T-helper 1 cell (primary cell): ENCODE measurements at places on chromosomes 16 and 17.

- DNase-seq = no peak
These were observed at the start of gene QPRT for GRCh38 chr16:29678691-29679267. TSS of gene QPRT (plus strand) at chr16:29679180. CDS start at chr16:29679198, 18 bp downstream.

DNA sequence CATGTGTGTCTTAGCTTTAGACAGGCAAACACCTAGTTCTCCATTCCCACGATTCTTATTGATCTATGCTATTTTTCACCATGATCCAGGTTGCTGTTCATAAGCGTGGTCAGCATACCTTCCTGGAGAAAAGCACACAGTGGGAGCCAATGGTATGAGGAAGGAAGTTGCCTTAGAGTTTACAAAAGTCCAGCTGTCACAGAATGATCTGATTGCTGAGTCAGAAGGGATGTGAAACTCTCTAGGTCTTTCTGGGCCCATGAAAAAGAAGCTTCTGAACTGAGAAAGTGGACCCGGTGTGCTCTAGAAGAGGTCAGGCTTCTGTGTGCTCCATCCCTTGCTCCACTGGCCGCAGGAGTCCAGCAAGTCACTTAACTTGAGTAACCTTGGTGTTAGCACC, 71.0 kb upstream of the CCL1 start:
- DNase-seq = no peak

GRCh38 chr17:27807567-27808470, 7.5 kb upstream of the NOS2 start:
- DNase-seq = peak; percentile 91

DNA sequence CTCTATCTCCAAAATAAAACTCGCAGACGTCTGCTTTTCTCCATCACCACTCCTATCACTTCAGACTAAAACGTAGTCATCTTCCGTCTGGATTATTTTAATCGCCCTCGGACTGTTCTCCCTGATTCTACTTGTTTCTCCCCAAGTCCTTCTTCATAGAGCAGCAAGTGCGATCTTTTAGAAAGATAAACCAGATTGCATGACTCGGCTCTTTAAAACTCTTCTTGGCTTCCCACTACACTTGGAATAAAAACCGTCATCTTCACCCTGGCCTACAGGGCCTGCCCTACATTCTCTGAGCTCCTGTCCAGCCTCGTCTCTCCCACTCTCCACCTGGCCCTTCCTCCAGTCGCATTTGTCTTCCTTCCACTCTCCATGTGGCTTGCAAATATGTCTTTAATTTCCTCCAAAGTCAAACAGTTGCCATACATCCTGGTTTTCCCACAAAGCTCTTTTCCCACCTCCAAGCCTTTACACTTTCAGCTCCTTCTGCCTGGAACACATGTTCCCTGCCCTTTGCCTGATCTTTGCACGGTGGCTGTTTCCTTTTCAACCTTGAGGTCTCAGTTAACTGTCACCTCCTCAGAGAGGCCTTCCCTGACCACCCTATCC, 70.5 kb upstream of the DHX40 start:
- no peak for DNase-seq

DNA sequence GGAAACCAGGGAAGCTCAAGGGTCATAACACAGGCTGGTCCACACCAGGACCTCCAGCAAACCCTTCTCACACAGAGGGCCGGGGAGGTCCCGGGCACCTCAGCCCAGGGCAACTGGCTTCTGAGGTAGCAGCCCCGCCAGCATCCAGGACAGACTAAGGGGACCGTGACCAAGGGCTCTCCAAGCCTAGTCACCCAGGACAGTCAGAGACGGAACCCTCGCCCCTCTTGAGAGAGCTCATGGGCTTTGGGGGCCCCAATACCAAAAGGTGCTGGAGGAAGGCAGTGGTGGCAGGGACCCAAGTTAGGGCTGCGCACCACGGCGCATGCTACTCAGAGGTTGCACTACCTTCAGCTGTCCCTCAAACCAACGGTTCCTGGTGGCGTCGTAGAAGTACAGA, 54.9 kb downstream of the KLHDC4 start:
- no peak for DNase-seq

GRCh38 chr17:82647593-82648164, 565 bp downstream of the WDR45B start:
- DNase-seq = peak; percentile 38
